ENCODE measurements at places on chromosomes 11 and 22. TPM values are rescaled to one million over a fixed set of nuclear protein-coding genes. Genes with fewer than 3 reads are reported as not detected.

KCNJ11 gene
- 1.3 TPM for total RNA-seq

GAL gene
- total RNA-seq: not detected

C11orf16 gene
- total RNA-seq: not detected

PHOX2A gene
- total RNA-seq: not detected

TXNRD2 gene
- total RNA-seq: 29.5 TPM

OSBPL5 gene
- total RNA-seq: 64.1 TPM

PGGHG gene
- total RNA-seq: 61.6 TPM

CYP2D6 gene
- total RNA-seq: 1.1 TPM

CCDC157 gene
- 2.4 TPM for total RNA-seq

DCDC1 gene
- total RNA-seq: 0.52 TPM

MMP20 gene
- not detected for total RNA-seq

GSTT2B gene
- total RNA-seq: 23.9 TPM

ZW10 gene
- 11.8 TPM for total RNA-seq

- peak; percentile 64 for DNase-seq
Measured at GRCh38 chr11:70736937-70737640, 338.8 kb downstream of the CTTN start.

DNA sequence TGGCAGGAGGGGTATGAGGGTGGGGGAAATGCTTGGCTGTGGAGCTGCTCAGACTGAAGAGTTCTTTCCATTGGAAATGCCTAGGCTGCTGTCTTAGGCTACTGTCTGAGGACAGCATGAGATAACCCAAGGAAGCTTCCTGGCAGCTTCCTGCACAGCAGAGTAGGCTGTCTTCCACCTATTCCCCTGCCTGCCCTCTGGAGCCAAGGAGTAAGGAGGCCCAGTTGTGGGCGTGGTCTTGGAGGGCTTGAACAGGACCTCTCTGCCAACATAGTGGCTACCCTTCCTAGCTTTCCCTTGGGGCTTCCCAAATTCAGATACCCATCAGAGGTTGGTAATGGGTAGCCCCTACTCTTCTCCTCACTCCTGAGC, 25.9 kb downstream of the PHLDB1 start:
- no peak for DNase-seq

DNA sequence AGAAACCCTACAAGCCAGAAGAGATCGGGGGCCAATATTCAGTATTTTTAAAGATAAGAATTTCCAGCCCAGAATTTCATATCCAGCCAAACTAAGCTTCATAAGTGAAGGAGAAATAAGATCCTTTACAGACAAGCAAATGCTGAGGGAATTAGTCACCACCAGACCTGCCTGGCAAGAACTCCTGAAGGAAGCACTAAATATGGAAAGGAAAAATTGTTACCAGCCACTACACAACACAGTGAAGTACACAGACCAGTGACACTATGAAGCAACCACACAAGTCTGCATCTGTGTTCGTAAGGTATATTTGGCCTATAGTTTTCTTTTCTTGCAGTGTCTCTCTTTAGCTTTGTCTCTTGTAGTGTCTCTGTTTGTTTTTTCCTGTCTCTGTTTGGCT, 29.0 kb downstream of the TMEM225 start:
- DNase-seq: no peak

- no peak for DNase-seq
Measured at GRCh38 chr11:119460582-119460981, 37.6 kb upstream of the THY1 start.

DNA sequence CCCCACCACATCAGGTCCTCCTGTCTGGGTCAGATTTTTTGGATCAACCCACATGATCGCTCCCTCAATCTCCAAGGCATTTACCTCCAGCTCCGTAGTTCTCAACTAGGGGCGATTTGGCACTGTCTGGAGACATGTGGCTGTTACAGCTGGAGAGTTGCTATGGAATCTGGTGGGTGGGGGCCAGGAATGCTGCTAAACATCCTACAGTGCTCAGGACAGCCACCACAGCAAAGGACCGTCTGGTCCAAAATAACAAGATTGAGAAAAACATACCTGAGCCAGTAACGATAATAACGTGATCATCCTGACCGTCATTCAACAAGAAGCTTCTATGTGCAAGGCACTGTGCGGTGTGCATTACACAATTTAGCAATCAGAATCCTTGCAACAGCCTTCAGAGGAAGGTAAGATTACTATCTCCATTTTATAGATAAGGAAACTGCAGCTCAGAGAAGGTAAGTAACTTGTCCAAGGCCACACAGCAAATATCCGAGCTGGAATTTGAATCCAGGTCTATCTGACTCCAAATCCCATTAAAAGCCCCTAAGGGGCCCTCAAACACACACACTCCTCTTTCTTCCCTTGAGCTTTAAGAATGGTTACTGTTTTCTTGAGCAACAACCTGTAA, 14.3 kb upstream of the CRY2 start:
- DNase-seq: no peak

GRCh38 chr11:120858740-120859139, 165.2 kb upstream of the TBCEL start:
- no peak for DNase-seq

GRCh38 chr11:77170107-77170506, 42.1 kb downstream of the MYO7A start:
- DNase-seq: no peak

- peak; percentile 82 for DNase-seq
Measured at GRCh38 chr22:22422629-22423112, 85.9 kb downstream of the ZNF280B start.

- DNase-seq: no peak
Measured at GRCh38 chr11:39288011-39288410, 2171.4 kb downstream of the LRRC4C start.

- no peak for DNase-seq
Measured at GRCh38 chr11:77644887-77645286, 7.3 kb upstream of the CLNS1A start.

DNA sequence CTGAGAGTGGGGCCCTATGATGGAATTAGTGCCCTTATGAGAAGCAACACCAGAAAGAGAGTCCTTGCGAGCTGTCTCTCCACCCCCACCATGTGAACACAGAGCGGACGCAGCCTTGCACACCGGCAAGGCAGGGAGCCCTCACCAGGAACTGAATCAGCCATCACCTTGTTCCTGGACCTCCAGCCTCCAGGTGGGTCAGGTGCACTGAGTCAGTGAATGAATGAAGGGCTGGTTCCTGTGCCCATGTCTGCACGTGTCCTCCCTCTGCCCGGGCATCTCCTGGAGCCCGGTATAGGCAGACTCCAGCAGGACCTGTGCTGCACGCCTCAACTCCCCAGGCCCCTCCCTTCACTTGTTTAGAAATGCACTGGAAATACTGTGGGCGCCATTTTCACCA, 54.9 kb downstream of the LINC01488 start:
- DNase-seq: no peak

- no peak for DNase-seq
Measured at GRCh38 chr11:130825561-130825960, 90.7 kb downstream of the SNX19 start.

DNA sequence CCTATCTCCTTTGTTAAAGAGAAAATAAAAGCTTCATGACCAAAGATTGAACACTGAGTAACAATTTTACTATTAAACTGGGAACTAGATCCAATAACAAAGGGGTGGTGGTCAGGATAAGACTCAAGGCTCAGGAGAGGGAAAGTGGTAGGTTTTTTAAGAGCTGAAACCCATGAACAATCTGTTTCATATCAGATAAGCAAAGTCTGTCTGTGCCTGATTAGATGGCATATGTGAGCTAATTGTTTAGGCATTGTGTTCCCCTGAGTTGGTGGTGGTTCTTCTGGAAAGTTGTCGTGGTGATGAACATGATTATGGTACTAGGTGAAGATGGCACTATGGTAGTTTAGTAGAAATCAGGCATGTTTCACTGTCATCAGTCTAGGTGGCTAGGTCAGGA, 24.4 kb downstream of the USP47 start:
- DNase-seq: no peak

GRCh38 chr11:72745511-72745910, 6.7 kb downstream of the ARAP1 start:
- DNase-seq: no peak

GRCh38 chr11:6357222-6357621, 33.1 kb upstream of the SMPD1 start:
- peak; percentile 90 for DNase-seq

- no peak for DNase-seq
Measured at GRCh38 chr11:114085965-114086793, 26.7 kb downstream of the ZBTB16 start.

DNA sequence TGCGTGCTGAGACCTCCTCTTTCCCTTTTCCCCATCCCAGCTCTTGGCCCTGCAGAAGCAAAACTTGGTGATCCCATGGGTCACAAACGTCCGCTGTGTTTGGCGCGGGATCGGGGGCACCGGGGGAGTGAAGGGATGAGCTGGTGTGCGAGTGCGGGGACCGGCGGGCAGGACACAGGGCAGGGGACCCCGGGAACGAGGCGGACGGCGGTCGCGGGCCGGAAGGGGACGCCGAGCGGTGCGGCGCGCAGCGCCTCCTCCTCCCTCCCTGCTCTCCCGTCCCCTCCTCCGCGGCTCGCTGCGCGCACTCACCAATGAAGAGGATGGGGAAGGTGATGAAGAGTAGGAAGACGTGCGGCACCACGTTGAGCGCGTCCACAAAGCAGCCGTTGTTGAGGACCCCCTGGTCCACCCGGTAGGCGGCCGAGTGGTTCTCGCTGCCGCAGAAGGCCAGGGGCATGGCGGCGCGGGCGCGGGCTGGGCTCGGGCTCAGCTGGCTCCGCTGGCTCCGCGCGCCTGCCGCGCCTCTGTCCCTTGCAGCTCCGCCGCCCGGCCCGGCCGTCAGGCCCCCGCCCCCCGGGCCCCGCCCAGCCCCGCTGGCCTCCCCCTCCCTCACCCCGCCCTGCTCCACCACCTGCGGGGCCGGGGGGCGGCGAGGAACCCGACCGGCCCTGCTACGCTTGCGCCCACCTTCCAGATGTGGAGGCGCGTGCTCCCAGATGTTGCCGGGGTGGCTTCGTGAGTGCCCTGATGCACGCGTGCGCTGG, at the start of gene ABCC8:
Gene ABCC8, minus strand, starts transcription at position 529 of the 767 bp plus-strand sequence. Its CDS starts 69 bp downstream, at position 460.
- no peak for DNase-seq

DNA sequence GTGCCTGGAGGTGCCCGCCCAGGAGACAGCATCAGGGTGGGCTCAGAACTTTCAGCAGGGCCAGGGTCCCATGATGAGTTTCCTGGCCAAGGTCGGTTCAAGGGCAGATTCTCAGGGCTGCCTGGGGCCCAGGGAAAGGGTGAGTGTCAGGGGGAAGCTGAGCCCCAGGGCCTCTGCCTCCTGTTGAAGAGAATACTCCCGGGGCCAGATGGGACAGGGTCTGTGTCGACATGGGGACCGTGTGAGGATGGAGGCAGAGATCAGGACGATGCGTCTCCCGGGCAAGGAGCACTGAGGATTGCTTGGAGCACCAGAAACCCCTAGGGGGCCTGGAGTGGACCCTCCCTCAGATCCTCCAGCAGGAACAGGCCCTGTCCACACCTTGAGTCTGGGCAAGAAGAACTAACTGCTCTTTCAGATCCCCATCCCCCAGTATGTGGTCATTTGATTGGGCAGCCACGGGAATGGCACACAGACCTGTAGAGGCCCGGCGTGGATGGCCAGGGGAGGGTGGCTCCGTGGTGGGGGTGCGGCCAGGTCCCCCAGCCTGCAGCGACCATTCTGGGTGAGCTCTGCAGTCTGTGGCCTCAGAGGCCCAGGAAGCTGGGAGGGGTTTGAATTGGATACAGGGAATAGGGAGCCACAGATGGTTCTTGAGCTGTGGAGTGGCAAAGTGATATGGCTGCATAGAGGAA, 1078.7 kb downstream of the BRD1 start:
- no peak for DNase-seq

DNA sequence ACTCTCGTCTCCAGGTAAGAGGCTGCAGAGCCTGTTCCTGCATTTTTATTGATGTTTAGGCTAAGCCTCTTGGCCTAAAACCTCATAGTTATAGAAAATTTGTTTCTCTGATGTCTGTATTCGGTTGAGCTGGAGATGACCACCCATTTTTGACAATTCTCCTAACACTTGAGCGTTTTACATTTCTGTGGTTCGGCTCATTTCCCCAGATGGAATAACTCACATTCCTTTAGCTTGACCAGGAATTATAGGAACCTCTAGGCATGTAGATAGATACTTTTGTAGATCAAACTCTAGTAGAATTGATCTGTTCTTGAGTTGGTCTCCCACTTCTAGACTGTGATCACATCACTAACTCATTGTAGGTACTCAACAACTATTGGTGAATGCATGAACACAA, 172.6 kb upstream of the CADM1 start:
- DNase-seq: no peak

DNA sequence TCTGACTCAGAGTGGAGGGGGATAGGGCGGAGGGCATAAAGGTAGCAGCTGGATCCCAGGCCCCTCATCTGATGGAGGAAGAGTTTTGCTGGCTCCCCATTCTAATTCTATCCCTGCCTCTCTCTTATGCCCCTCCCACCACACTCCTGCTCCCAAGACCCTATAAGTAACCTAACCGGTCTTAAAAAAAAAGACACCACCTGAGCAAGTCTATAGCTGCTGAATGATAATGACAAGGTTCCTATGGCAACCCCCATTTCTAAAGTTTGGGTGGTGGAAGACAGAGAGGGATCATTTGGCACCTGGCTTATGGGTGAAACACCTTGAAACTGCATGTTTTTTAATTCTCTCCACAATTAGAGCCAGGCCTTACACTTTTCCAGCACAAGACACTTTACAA, 69.6 kb downstream of the LARGE1 start:
- no peak for DNase-seq

- DNase-seq: no peak
Measured at GRCh38 chr11:30321321-30321720, 1.6 kb upstream of the ARL14EP start.

DNA sequence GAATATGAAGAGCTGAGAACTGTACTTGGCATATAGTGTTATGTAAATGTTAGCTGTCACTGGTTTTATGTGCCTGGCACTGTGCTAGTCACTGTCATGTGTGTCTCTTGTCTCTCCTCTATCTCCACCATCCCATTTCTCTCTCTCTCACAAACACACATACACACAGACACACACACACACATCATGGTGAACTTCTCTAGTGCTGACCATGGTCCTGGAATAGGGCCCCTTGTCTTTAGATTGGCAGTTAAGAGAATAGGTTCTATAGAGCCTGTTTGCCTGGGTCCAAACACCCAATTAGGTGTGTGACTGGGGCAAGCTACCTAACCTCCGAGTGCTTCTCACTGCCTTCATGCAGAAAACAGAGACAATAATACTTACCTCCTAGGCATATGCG, 109.7 kb upstream of the NARS2 start:
- DNase-seq: no peak

GRCh38 chr22:30429887-30430286, 4.3 kb downstream of the MTFP1 start:
- DNase-seq: no peak

DNA sequence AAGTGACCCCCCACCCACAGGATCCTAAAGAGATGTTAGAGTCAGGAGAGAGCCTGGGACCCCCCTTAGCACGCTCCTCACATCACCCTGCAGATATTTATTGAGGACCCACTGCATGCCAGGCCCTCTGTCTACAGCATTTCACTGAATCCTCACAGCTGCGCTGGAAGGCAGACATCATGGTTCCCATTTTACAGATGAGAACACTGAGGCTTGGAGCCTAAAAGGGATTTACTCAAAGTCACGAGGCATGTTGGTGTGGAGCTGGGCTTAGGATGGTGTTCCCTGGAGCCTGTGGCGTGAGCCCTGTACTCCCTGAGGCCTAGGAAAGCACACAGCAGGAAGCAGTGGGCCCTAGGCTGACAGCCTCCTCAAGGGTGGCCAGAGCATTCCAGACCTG, 39.2 kb upstream of the LRRC32 start:
- DNase-seq: no peak

Data from aorta (tissue), 5 donors.